COLO829 (cell line): ENCODE measurements at places on chromosomes 11 and 22.
A peak's percentile ranks its signal among the peaks of the same experiment; 100 is the strongest.

DNA sequence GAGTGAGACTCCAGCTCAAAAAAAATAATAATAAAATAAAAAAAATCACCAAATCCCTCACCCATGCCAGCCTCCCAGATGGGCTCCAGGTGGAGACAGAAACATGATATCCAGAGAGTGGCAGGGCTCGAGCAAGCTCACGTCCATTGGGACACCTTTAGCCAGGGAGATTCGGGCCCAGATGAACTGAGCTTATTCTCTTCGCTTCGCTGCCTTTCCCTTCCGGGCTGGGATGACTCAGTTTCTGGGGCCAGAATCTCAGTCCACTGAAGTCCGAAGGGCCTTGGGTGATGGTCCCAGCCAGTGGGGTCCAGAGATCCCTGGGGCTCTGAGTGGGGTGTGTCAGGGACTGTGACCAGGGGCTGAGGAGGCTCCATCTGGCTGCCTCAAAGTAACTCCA lies 23.0 kb upstream of the MYEOV start:
- DNase-seq: no peak

GRCh38 chr11:69297787-69298266 lies 3.9 kb downstream of the MYEOV start:
- peak; percentile 18 for DNase-seq

DNA sequence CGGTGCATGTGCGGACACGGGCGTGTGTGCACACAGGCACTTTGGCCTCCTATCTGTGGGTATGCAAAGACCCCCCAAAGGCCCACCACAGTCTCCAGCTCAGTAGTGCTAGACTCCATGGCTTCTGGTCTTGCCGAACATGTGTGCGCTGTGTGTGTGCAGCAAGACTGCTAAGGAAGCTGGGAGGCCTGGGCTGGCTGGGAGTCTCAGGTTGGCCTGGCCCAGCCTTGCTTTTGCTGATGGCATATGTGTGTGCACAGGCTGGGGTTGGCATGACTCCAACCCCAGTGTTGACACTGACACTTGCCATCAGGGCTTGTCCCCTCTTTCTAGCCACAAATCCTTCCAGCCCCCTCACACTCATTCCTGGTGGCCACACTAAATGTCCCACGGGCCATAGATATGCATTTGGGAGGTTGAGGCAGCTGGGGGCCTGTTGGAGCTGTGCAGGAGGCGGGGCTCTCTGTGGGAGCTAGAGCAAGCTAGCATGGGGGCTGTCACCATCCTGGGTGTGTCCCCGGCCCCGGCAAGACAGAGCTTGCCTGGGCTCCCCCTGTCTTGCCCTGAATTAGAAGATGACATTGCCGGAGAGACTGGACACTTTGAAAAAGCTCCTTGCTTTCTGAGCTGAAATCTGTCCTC lies 60.9 kb upstream of the NECTIN1 start:
- no peak for DNase-seq

GRCh38 chr22:41971431-41971830 lies 2.2 kb downstream of the SEPTIN3 start:
- DNase-seq: no peak

DNA sequence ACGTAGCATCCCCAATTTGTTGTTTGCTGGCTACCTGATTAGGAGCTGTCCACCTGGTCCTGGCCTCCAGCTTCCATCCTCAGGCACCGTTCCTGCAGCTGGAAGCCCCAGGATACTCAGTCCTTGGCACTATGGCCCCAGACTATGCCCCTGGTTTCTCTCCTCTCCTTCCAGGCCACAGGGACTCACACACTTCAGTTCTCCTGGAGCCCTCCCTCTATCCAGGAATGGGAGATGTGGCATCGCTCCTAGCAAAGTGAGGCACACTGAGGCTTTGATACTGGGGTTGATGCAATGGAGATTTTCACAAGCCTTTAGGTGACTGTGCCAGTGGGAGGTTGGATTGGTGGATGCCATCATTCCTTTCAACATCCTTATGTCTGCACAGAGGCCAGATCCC lies 142.8 kb upstream of the B3GAT1 start:
- no peak for DNase-seq

DNA sequence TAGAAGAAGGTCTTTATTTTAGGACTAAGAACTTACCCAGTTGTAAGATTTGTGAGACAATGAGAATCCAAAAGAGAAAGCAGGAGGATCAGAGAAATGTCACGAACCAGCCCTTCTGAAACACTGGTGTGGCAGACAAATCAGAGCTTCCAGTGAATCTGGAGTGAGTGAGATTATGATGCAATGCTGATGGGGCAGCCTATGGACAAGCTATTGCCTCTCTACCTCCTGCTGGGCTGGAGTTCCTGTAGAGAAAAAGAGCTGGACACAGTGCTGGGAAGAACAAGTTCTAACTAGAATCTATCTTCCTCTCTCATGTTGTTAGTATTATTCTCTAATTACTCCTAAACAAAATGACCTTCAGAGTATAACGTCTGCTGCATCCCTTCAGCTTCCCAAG lies 12.0 kb upstream of the ANO3 start:
- DNase-seq: no peak

- DNase-seq: peak; percentile 37
Measured at GRCh38 chr22:43060183-43060582, 29.0 kb downstream of the TTLL1 start.

GRCh38 chr11:78901831-78902230 lies 327.2 kb upstream of the NARS2 start:
- DNase-seq: no peak

DNA sequence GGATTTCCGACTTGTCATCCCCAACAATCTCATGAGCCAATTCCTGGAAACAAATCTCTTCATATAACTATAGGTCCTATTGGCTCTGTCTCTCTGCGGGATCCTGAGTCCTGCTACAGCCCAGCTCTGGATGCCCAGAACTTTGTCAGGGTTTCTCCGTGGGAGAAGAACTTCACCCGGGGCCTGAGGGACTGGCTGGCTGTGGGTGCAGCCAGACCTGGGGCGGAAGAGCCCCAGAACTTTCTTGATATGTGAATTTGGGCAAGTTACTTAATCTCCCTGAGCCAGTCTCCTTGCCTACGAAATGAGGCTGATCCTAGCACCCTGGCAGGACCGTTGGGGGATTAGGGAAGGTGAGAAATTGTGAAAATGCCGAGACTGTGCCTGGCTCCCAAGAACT lies 6.6 kb upstream of the TRIM29 start:
- no peak for DNase-seq

GRCh38 chr22:47808886-47809620 lies 1046.6 kb downstream of the TBC1D22A start:
- no peak for DNase-seq

GRCh38 chr11:5280582-5281102 lies 10.9 kb upstream of the HBE1 start:
- DNase-seq: peak; percentile 50

- no peak for DNase-seq
Measured at GRCh38 chr11:87144252-87144651, 106.5 kb downstream of the TMEM135 start.

GRCh38 chr22:16783930-16784354 lies 41.3 kb downstream of the XKR3 start:
- DNase-seq: peak; percentile 73

GRCh38 chr11:65551572-65552387 lies 6.4 kb downstream of the LTBP3 start:
- DNase-seq: no peak

- no peak for DNase-seq
Measured at GRCh38 chr11:32311346-32312065, 123.8 kb downstream of the WT1 start.

- no peak for DNase-seq
Measured at GRCh38 chr11:23859087-23859486, 637.8 kb upstream of the LUZP2 start.

DNA sequence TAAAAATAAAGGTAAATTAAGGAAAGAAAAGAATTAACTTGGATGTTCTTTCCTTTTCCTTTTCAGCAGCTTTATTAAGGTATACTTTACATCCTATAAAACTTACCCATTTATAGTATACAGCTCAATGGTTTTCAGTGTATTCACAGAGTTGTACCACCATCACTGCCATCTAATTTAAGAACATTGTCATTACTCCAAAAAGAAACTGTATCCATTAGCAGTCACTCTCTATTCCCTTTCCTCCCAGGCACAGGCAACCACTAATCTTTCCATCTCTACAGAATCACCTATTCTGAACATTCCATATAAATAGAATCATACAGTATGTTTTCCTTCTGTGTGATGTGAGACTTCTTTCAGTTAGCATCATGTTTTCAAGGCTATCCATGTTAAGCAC lies 38.9 kb upstream of the TNRC6B start:
- no peak for DNase-seq

DNA sequence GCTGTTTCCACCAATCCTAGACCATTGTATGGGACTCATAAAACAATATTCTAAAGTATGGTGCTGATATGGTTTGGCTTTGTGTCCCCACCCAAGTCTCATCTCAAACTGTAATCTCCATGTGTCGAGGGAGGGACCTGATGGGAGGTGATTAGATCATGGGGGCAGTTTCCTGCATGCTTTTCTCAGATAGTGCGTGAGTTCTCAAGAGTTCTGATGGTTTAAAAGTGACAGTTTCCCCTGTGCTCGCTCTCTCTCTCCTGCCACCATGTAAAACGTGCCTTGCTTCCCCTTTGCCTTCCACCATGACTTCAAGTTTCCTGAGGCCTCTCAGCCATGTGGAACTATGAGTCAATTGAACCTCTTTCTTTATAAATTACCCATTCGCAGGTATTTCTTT lies 29.2 kb upstream of the FEZ1 start:
- no peak for DNase-seq

DNA sequence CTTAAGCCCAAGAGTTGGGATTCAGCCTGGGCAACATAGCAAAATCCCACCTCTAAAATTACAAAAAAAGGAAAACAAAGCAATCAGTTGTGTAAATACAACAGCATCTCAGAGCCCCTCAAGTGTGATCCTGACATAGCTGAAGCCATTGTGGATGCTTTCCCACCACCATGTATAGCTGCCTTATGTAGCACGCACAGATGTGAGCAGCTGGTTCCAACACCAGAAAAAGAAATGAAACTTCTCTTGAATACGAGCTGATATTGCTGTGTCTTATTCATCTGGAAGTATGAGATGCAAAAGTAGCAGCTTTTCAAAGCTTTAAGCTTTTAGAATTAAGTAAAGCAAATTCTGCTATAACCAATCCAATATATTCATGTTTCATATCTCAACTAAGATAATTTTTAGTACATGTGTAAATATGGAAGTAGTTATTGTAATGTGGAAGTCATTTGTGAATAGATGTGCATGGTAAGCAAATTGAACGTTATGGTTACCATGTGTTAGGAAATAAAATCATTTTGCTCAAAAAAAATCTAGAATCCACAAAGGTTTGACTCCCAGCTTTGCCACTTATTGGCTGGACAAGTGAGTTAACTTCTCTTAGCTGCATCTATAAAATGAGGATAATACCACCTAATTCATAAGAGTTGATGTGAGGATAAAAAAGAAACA lies 63.2 kb downstream of the SGSM3 start:
- DNase-seq: no peak

DNA sequence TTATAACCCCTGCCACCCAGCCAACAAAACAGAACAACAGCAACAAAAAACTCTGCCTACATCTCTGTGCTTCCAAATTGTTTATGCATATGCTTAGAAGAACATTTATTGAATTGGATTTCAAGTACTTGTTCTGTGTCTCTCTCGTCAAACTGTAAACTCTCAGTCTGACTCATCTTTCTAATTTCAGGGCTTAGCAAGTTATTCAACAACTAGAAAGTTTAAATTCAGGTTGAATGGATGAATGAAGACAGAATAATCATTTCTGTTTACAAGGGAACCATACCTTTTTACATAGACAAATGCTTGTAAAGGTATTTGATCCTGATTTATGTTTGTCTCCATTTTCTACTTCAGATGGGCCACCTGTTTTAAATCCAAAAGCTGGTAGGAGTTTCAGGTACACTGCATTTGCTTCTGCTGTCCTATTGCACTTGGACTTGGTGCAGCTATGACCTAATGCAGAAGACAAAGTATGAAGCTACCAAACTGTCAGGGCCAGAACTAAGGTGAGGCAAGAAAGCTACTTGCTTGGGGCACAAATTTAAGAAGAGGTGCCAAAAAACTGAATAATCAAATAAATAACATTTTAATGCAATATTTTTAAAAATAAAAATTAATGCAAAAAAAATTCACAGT lies 1.6 kb upstream of the FBXO3 start:
- DNase-seq: no peak

DNA sequence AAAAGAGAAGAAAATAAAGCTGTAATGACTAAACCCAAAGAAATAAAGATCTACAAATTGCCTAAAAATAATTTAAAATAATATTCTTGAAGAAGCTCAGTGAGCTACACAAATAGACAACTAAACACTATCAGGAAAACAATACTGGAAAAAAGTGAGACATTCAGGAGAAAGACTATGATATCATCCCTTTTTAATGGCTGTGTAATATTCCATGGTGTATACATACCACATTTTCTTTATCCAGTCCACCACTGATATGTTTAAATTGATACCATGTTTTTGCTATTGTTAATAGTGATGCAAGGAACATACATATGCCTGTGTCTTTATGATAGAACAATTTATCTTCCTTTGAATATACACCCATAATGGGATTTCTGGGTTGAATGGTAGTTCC lies 13.1 kb upstream of the OR6T1 start:
- DNase-seq: no peak

- no peak for DNase-seq
Measured at GRCh38 chr11:33552756-33553155, 147.9 kb downstream of the C11orf91 start.

- peak; percentile 86 for DNase-seq
Measured at GRCh38 chr11:34585735-34586487, 35.0 kb upstream of the EHF start.

DNA sequence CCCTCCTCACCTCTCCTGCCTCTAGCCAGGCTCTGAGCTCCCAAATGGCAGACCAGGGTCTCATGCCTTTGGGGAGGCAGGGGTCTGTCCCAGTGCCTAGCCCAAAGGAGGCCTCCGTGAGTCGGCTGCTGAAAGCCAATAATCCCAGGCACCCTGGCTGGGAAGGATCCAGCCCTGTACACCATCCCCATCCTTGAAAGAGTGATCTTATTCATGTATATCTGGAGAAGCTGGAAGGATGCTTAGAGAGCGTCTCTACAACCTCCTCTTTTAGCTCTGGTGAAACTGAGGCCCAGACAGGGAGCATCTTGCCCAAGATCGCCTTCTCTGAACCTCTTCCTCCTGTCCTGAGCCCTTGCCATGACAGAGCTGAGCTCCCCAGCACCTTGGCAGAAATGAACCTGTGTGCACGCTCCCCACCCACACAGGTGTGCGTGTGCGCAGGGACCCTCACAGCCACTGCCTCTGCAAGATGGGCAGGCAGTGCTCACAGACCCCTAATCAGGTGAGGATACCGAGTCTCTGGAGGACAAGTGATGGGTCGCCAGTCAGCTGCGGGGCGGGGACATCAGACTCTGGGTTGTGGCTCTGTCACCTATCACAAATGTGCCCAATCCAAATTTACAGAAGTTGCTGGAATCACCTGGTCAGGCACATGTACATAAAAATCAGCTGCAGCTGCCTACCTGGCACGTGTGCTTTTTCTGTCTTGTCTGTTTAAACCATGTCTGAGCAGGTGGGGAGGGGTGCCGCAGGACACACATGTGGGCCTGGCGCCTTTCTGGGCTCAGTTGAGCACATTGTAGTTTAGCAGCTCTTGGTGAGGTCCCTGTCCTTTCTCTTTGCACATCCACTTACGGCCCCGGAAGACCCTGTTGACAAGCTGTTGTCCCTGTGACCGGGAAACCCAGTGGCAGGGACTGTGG lies 49.3 kb upstream of the WNT7B start:
- DNase-seq: no peak

- peak; percentile 86 for DNase-seq
Measured at GRCh38 chr11:57779276-57779675, 17.7 kb downstream of the CTNND1 start.
